ENCODE measurements at places on chromosomes 6 and 20.

- DNase-seq = no peak
Observed at GRCh38 chr6:42068173-42068572, 17.8 kb downstream of the TAF8 start.

DNA sequence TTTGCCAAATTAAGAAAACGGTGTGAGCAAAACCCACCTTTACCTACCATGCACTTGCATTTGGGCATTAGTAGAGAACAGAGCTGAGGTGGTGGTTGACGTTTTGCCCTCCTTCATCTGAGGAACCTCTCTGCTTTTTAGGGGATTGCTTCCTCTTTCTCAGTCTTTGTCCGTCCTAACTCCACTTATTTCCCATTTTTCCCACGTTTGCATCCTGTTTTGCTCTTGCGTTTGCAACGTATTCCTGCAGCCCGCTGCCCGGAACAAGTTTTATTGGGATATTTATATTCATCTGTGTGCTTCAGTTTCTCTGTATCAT, 374 bp upstream of the SERINC1 start:
- no peak for DNase-seq

- no peak for DNase-seq
Observed at GRCh38 chr20:23497536-23497935, 6.6 kb downstream of the CST8 start.

DNA sequence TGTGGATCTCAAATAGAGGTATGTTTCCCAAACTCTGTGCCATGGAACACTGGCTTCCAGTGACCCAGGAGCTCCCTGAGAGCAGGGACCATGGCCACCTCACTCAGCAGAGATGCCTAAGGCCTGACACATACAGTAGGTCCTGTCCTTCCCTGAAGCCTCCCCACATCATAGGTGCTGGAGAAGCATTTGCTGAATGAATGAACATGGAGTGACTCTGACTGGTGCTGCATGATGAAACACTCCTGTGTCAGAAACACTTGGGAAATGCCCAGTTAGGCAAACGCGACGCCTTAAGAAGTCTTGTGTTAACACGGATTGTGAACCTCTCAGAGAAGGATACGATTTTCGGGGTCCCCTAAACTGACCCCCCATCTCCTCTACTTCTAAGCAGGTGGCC, 14.3 kb downstream of the SLA2 start:
- peak; percentile 21 for DNase-seq

- DNase-seq = no peak
Observed at GRCh38 chr6:123928529-123928928, 124.9 kb downstream of the NKAIN2 start.

DNA sequence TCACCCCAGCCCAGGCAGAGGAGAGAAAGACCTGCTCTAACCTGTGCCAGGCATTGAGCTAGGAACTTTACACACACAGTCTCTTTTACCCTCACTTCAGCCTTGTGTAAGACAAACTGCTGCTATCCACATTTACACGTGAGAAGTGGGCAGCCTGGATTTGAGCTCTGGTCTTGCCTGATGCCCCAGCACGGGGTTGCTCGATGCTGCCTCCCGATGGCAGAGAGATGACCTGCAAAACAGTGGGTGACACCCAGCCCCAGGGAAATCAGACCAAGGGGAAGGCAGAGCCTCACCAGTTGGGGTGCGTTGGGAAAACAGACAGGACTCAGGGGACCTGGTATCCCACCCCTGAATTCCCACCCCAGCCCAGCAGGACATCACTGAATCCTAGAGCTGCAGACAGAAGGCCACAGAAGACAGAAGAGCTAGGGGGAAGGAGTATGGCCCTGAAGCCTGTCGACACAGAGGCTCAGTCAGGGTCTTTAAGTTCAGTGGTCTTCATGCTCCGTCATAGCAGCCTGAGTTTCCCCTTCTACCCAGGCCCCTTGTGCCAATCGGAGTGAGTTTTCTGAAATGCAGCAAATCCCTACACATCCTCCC, 990 bp downstream of the BPI start:
- DNase-seq = peak; percentile 56

Measured in EH (cell line).